ENCODE measurements at places on chromosomes 6 and 20.

- DNase-seq, result peak; percentile 71
Measured at GRCh38 chr6:47256361-47256760, 53.3 kb downstream of the TNFRSF21 start.

DNA sequence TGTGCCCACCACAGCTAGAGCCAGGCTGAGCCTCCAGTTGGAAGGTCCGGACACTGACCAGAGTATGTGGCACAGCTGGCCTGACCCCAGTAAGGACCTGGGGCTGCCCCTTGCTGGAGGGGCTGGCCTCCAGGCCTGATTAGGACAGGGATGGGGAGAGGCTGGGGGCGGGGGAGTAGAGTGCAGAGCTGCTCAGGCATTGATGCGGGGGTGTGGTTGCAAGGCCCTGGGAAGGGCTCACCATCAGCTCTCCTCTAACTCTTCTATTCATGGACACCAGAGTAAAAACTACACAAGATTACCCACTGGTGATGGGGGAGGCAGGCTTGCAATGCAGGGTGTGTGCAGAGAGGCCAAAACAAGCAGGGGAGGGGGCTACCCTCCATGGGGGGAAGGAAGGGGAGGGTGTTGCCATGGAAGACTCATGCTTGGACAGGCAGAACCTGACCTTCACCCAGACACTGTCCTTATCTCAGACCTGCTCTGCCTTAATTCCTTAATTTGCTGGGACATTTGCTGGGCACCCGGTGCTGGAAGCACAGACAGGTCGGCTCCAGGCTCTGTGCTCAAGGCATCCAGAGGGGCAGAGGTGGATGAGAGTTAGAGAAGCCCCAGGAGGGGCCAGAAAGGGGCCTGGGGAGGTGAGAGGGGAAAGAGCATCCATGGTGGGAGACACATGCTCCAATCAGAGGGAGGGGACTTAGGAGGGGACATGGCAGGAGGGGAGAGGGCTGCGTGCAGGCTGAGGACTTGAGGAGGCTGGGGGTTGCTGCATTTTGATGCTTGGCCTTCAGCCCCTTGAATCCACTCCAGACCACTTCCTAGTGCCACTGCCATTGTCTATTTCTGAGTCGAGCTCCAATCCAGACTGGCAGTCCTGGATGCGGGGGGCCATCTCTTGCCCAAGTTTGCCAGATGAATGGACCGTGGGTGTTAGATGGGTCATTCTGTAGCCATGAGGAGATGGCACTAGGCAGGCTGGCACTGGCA lies 7.6 kb upstream of the EMILIN3 start:
- DNase-seq, result no peak

GRCh38 chr6:73134588-73134987 lies 90.7 kb downstream of the KHDC1L start:
- DNase-seq, result no peak

DNA sequence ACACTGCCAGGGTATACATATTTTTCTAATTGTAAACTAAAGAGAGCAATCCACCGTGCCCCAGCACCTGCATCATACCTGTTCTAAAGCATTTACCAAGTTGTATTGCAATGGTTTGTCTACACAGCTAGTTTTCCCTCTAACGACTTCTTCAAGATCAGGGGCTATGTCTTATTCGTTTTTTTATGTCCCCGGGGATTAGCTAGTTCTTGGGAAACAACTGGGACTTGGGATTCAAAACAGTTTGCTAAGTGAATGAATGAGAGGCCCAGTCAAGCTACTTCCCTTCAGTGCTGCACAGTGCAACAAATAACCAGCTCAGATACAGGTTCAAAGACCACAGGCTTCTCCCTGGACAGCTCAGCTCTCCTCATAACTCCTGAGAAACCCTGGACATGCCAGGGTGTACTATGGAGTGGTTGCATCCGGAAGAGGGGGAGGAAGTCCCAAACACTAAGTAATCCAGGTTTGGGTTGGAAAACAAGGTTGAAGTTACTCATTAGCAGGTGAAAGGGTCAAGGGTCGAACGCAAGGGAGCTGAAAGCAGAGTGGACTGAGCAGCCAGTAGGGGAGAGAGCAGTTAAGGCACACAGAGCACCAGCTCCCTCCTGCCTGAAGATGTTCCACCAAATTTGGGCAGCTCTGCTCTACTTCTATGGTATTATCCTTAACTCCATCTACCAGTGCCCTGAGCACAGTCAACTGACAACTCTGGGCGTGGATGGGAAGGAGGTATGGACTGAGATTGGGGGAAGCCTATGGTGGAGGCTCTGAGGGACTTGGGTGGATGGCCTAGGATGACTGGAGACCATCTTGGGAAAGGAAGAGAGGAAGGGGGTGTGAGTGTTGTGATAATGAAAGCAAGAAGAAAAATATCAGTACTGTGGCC lies at the start of gene APOM:
Gene APOM (plus strand): TSS at position 546 of the 889 bp plus-strand sequence. CDS start 73 bp downstream, at position 619.
- DNase-seq, result no peak

DNA sequence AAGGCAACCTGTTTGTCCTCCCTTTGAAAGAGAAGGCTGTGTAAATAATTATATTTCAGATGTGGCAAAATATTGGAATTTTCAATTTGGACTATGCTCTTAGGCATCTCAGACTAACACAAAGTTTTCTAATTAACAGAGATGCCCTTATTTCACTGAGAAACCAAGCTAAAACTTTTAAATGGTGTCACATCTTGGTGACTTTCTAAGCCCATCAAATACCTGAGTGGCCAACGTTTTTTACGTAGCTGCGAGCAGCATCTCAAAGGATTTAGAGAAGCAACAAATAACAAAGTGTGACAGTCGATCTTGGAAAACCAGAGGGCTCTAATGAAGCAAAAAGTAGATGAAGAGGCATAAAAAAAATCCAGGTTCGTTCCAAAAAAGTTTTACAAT lies 3.4 kb upstream of the HEY2 start:
- DNase-seq, result no peak

- DNase-seq, result no peak
Measured at GRCh38 chr6:16731478-16732051, 29.7 kb downstream of the ATXN1 start.

DNA sequence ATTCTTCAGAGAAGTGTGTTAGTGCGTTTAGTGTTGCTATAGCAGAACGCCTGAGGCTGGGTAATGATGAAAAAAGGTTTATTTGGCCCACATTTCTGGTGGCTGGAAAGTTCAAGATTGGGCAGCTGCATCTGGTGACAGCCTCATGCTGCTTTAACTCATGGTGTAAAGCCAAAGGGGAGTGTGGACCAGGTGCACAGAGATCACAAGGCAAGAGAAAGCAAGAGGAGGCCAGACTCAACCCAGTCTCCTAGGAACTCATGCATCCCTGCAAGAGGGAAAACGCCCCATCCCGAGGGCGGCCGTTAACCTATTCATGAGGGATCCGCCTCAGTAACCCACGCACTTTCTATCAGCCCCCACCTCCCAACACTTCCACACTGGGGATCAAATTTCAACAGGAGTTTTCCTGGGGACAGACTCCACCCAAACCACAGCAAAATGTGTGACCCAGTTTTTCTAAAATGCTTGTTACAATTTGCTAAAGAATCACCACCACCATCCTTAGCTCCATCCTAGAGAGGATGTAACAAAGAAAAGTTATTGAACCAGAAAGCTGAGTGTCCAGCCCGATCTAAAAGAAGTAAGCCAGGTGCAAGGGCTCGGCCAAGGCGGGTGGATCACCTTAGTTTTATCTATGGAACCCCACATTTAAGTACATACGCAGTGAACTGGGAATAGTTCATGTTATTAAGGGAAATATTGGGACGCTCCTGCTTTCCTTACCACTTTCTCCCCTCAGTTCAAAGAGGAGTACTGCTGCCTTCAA lies 164.8 kb downstream of the QKI start:
- DNase-seq, result peak; percentile 37

- peak; percentile 2 for DNase-seq
Measured at GRCh38 chr6:69918813-69919475, 52.6 kb downstream of the COL19A1 start.

- DNase-seq, result no peak
Measured at GRCh38 chr6:33620856-33621710, at the start of gene ITPR3. Gene ITPR3 (plus strand): TSS chr6:33621322. CDS start chr6:33621603, 281 bp downstream.

GRCh38 chr6:111119571-111120329 lies 32.4 kb downstream of the SLC16A10 start:
- no peak for DNase-seq

- DNase-seq, result no peak
Measured at GRCh38 chr20:57985278-57985677, 243.2 kb downstream of the ANKRD60 start.

- peak; percentile 30 for DNase-seq
Measured at GRCh38 chr20:29873946-29874345, 1383.5 kb upstream of the DEFB115 start.

DNA sequence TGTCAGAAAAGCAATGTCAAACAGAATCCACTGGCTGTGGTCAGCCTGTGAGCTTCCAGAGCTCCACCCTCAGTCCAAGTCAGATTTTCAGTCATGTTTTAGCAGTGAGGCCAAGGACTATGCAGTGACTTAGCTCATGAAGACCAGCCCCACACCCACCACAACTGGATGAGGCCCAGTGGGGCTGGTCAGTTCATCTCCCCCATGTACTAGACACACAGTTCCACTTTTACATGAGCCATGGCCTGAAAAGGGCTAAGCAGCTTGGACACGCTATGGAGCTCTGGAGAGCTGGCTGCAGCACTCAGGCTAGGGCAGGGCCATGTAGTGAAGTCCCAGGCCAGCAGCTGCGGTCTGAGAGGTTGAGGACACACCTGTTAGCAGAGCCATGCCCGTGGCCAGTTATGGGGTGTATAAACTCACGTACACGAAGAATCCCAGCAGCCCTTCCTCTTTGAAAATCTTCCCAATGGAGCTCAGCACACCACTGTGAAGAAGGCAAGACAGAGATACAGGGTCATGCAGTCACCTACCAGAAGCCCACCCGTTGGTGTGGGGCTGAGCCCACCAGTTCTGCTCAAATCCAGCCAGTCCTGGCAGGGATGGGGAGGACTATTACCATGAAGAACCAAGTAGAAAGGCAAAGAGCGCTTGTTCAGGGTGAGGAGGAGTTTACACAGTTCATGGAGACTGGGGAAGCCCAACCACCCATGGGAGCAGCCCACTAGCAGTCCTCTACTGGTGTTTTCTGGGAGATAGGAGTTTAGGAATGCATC lies 10.6 kb downstream of the MTCH1 start:
- DNase-seq, result no peak

DNA sequence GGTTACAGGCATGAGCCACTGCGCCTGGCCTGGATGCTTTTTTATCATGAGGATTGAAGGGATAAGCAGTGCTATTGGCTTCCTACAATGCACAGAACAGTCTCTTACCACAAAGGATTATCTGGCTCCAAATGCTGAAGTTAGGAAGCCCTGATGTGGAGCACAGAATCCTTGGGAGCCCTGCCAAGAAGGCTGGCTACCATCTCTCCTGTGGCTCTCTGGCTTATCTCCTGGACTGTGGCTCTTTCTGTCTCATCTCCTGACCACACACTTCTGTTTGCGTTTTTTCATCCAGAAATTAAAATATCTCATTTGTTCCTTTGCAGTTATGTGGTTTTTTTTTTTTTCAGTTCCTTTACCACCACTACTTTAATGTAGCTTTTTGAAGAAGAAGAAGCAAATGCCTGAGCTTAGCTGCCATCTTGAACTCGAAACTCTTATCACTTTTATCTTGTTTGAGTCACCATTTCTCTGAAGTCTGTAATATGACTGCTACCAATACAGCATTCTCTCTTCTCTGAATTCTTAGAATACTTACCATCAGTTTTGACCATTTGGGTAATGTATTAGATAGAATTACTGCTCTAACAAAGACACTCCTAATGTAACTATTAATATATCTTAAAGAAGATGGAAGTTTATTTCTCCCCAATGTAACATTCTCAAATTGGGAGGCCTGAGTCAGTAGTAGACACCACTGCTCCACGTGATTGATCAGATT lies 1044.7 kb downstream of the KIF16B start:
- DNase-seq, result peak; percentile 10

DNA sequence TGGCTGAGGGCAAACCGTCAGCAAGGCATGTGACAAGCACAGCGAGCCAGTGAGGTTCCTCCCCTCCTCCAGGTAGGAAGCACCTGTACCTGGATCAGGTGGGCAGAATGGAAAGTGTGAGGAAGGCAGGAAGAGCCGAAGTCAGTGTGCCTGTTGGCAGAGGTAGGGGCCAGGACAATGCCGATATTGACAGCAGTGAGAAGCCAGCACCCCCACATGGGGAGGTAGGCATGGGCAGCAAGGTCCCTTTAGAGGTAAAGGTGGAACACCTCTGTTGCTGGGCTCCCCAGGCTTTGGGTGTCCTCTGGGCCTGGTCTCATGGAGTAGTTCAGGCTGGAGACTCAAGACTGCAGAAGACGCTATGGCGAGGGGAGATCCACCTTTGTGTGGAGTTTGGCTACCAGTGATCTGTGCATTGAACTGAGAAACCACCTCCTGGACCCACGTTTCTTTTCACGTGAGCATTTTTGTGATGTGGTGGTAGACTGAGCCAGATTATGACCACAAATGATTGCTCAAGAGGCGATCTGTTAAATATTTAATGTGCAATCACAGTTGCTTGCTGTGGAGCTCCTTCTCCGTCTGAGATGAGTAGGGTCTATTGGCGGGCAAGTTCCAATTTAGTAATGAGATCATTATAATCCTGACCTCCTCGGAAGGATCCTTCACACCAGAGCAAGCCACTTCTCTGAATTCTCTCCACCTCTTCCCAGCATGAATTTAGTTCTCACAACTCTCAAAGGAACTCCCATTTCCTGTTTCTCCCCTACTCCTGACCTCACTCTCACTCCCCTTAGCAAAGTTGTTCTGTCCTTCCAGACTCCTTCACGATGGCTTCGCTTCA lies 174.8 kb downstream of the CDH26 start:
- DNase-seq, result no peak

GRCh38 chr6:37530297-37530696 lies 30.6 kb upstream of the CCDC167 start:
- DNase-seq, result no peak

GRCh38 chr20:60349418-60349817 lies 391.2 kb downstream of the CDH26 start:
- no peak for DNase-seq

- peak; percentile 7 for DNase-seq
Measured at GRCh38 chr6:137589067-137589848, 95.1 kb upstream of the OLIG3 start.

- no peak for DNase-seq
Measured at GRCh38 chr20:2038161-2038560, 44.3 kb upstream of the PDYN start.
